Activated CD4-positive, alpha-beta T cell treated with anti-CD3 and anti-CD28 coated beads, Interleukin-2, amount 10 ng/mL, durations not matched to agents 7 days and 5 days (primary cell): ENCODE measurements at places on chromosomes 7 and 10.
A peak's percentile ranks its signal among the peaks of the same experiment; 100 is the strongest.

DNA sequence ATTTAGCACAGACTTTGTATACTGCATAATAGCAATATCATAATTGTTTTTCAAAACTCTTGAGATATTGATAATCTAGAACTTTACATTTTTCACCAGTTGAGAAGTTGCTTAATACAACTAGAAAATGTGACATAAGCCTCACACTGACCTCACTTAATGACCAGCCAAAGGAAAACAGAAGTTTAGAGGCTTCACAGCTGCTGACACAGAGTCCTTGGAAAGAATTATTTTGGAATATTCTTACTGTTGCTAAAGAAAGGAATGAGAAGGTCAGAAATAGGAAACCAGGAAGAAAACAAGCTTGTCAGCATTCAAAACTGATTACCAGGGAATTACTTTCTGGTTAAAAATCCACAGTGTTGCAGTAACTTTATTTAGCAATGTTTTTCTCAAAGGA is 35.5 kb upstream of the WASL start:
- H3K36me3 ChIP-seq: no peaks in the 10 kb centered on the region
- no peaks in the 10 kb centered on the region for H3K27me3 ChIP-seq
- DNase-seq: no peak
- no peaks in the 10 kb centered on the region for H3K4me1 ChIP-seq
- no peak overlapping the region for H3K27ac ChIP-seq

DNA sequence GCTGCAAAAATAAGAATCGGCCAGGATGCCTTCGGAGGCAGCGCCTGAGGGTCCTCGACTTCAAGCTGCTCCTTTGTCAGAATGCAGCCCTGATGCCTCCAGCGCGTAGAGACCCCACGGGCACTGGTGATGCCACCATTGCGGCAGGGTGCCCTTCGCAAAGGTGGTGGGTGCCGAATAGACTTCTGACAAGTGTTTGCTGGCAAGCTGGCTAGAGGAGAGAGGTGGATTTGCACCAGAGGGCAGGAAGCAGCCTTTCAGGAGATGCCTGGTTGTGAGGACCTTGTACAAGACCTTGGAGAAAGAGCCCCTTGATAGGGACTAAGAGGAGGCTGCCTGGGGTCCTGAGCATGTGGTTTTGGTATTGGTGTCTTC is 103.2 kb upstream of the PPIF start:
- H3K27me3 ChIP-seq: no peaks in the 10 kb centered on the region
- DNase-seq: no peak
- H3K4me1 ChIP-seq: peaks cover 67% of the 10 kb centered on the region
- H3K4me3 ChIP-seq: peak overlapping the region; percentile 75
- H3K27ac ChIP-seq: peak overlapping the region; percentile 89
- peaks cover 7% of the 10 kb centered on the region for H3K36me3 ChIP-seq

DNA sequence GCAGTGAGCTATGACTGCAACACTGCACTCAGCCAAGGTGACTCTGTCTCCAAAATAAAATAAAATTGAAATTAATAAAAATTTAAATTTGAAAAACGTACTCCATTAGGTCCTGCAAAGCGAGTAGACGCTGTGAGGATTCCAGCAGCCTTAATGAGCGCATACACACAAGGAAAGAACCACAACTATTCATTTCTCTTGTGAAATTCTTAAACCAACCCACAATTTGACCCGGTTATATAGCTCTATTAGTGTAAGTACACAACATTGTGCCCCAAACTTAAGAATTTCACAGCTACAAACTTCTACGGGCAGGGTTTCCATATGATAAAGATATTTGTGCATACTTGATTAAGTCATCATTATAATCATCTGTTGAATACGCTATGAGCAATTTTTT is 84.4 kb downstream of the PARD3 start:
- no peaks in the 10 kb centered on the region for H3K27me3 ChIP-seq
- no peak overlapping the region for H3K27ac ChIP-seq
- H3K4me1 ChIP-seq: no peaks in the 10 kb centered on the region
- H3K4me3 ChIP-seq: no peak overlapping the region
- no peak for DNase-seq
- H3K36me3 ChIP-seq: no peaks in the 10 kb centered on the region

DNA sequence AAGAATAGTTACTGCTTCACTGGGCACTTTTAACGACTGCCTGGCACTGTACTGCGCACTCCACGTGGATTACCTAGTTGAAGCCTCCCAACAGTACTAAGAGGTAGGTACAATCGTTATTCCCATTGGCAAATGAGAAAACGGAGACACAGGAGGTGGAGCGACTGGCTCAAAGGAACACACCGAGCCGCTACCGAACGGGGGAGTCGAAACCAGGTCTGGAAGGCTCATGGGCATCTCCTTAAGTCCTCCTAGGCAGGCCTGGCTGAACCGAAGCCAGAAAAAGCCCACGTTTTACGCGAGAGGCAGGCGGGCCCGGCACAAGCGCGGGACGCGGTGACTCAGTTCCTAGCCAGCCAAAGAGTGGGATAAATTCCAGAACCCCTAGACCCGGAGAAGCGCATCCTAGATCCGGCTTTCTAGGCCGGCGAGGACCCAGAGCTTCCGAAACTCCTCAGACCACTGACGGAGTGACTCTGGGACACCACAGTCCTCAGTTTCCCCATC is 472 bp downstream of the PDAP1 start:
- peak overlapping the region; percentile 94 for H3K4me3 ChIP-seq
- peak; percentile 28 for DNase-seq
- H3K27ac ChIP-seq: peak overlapping the region; percentile 92
- H3K27me3 ChIP-seq: no peaks in the 10 kb centered on the region
- peaks cover 40% of the 10 kb centered on the region for H3K36me3 ChIP-seq

GRCh38 chr7:73730485-73730884 is 8.1 kb downstream of the ABHD11 start:
- no peak for DNase-seq
- H3K27ac ChIP-seq: no peak overlapping the region
- H3K4me3 ChIP-seq: no peak overlapping the region
- H3K36me3 ChIP-seq: no peaks in the 10 kb centered on the region
- H3K4me1 ChIP-seq: peaks cover 10% of the 10 kb centered on the region

- no peaks in the 10 kb centered on the region for H3K36me3 ChIP-seq
- no peak overlapping the region for H3K27ac ChIP-seq
- H3K4me3 ChIP-seq: no peak overlapping the region
- H3K4me1 ChIP-seq: peaks cover 10% of the 10 kb centered on the region
- DNase-seq: no peak
- H3K27me3 ChIP-seq: peaks cover 1% of the 10 kb centered on the region
Measured at GRCh38 chr10:44011603-44011981, 362.9 kb upstream of the ZNF32 start.

GRCh38 chr7:100837099-100837836 is 9.9 kb upstream of the EPHB4 start:
- peak overlapping the region; percentile 81 for H3K27ac ChIP-seq
- H3K4me3 ChIP-seq: peak overlapping the region; percentile 72
- peak; percentile 73 for DNase-seq
- H3K4me1 ChIP-seq: peaks cover 25% of the 10 kb centered on the region

- no peak overlapping the region for H3K27ac ChIP-seq
- H3K4me1 ChIP-seq: no peaks in the 10 kb centered on the region
- H3K36me3 ChIP-seq: peaks cover 2% of the 10 kb centered on the region
- DNase-seq: no peak
- H3K27me3 ChIP-seq: no peaks in the 10 kb centered on the region
Measured at GRCh38 chr7:102953406-102953805, 40.6 kb downstream of the LRRC17 start.

- no peaks in the 10 kb centered on the region for H3K4me1 ChIP-seq
- H3K4me3 ChIP-seq: no peak overlapping the region
- DNase-seq: no peak
- no peaks in the 10 kb centered on the region for H3K27me3 ChIP-seq
- H3K27ac ChIP-seq: no peak overlapping the region
- no peaks in the 10 kb centered on the region for H3K36me3 ChIP-seq
Measured at GRCh38 chr7:134046594-134047128, 80.5 kb upstream of the LRGUK start.

DNA sequence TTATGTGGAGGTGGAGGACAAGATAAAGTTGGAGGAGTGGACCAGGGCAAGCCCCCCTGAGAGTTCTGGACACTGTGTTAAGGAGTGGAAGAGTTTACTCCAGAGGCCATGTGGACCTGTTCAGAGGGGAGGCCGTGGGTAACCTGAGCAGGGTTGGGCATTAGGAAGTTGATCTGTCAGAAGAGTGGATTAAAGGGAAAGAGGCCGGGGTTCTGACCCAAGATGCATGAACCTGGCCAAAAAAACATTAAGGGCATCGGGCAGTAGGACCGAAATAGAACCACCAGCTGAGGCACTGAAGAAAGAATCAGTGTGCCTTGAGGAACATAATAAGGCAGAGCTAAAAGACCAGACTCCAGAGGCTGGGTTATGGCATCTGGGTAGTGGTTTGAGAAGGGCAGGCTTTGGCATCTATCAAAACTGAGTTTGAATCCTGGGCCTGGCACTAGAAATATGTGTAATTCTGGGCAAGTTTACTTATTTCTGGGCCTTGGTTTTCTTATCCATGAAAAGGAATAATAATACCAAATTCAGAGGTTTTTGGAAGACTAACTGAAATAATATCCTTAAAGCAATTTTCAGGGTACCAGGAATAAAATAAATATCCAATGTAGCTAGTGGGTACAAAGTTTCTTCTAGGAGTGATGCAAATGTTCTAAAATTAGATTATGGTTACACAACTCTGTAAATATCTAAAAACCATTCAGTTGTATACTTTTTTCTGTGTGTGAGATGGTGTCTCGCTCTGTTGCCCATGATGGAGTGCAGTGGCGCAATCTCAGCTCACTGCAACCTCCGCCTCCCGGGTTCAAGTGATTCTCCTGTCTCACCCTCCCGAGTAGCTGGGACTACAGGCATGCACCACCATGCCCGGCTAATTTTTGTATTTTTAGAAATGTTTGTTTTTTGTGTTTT is 10.9 kb upstream of the FRAT1 start:
- no peaks in the 10 kb centered on the region for H3K36me3 ChIP-seq
- H3K4me1 ChIP-seq: no peaks in the 10 kb centered on the region
- no peak for DNase-seq
- no peaks in the 10 kb centered on the region for H3K27me3 ChIP-seq
- no peak overlapping the region for H3K4me3 ChIP-seq

DNA sequence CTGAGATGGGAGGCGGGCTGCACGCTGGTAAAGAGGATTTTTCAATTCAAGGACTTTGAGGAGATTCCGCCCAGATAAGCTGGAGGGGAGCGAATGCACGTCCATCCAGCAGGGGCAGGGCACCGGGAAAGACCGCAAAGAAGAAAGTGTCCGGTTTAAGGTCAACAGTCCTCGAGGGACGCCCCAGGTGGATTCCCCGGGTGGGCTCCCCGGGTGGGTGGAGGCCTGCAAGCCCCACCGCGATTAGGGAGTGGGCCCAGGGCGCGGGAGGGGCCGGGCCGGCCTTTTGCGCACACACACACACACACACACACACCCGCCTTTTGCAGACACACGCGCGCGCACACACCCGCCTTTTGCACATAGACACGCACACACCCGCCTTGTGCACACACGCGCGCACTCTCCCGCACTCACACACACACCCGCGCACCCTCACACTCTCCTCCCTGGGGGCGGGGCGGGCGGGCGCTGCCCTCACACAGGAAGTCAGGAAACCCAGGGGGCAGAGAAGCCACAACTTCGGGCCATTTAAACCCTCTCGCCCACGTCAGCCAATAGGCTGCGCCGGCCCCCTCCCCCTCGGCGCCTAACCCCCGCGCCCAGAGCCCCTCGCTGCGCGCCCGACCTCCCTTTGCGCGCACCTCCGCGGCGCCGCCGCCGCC is 615 bp downstream of the ARHGAP12 start:
- peaks cover 4% of the 10 kb centered on the region for H3K27me3 ChIP-seq
- H3K4me3 ChIP-seq: peak overlapping the region; percentile 89
- peak; percentile 63 for DNase-seq
- H3K4me1 ChIP-seq: peaks cover 59% of the 10 kb centered on the region

- no peaks in the 10 kb centered on the region for H3K27me3 ChIP-seq
- H3K36me3 ChIP-seq: peaks cover 6% of the 10 kb centered on the region
- peaks cover 5% of the 10 kb centered on the region for H3K4me1 ChIP-seq
- no peak overlapping the region for H3K27ac ChIP-seq
- H3K4me3 ChIP-seq: no peak overlapping the region
Measured at GRCh38 chr10:70117646-70118045, 15.0 kb downstream of the AIFM2 start.

DNA sequence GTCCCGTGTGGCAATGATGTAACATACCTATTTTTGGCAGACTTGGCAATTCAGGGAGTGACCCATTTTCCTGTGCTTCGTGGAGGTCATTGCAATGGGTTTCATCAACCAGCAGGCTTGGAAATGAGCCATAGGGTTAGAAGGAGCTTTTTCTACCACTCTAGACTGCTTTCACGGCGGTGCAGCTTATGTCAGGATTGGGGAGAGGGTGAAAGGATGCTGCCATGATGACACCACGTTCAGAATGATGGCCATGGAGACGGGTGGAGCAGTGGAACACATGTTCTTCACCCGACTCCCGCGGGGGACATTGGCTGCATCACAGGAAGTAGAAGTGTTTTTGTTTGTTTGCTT is 220.2 kb downstream of the EMX2 start:
- peaks cover 6% of the 10 kb centered on the region for H3K27me3 ChIP-seq
- H3K4me1 ChIP-seq: no peaks in the 10 kb centered on the region

- H3K4me1 ChIP-seq: peaks cover 29% of the 10 kb centered on the region
- no peak overlapping the region for H3K4me3 ChIP-seq
- no peak for DNase-seq
- no peak overlapping the region for H3K27ac ChIP-seq
- peaks cover 1% of the 10 kb centered on the region for H3K36me3 ChIP-seq
Measured at GRCh38 chr7:155807065-155807671, 5.1 kb downstream of the SHH start.

DNA sequence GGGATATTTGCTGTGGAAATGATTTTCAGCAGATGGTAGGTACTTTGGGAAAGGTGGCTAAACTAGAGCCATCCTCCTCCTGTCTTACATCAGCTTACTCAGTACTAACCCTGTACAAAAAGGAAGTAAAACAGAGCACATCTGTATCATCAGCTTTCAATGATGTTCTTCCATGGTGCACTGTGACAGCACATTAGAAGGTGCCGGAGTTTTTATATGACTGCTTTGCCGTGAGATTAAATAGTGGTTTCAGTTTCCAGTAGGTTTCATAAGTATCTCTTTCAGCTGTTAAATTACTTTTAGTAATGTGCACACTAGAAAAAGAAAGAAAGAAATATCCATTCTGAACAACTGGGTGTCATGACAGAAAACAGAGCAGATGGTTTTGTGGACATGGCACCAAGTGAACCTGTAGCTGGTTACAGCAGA is 86.5 kb downstream of the ARID5B start:
- H3K27ac ChIP-seq: peak overlapping the region; percentile 95
- DNase-seq: peak; percentile 51

- no peak overlapping the region for H3K4me3 ChIP-seq
- H3K27ac ChIP-seq: peak overlapping the region; percentile 68
- peaks cover 63% of the 10 kb centered on the region for H3K36me3 ChIP-seq
- peaks cover 13% of the 10 kb centered on the region for H3K4me1 ChIP-seq
- no peak for DNase-seq
- H3K27me3 ChIP-seq: no peaks in the 10 kb centered on the region
Measured at GRCh38 chr10:6228010-6228511, 25.3 kb downstream of the PFKFB3 start.
